HEK293T (cell line): ENCODE measurements at places on chromosomes 16 and 17.

GRCh38 chr16:3490911-3491629, 4.2 kb downstream of the C16orf90 start:
- DNase-seq = no peak

DNA sequence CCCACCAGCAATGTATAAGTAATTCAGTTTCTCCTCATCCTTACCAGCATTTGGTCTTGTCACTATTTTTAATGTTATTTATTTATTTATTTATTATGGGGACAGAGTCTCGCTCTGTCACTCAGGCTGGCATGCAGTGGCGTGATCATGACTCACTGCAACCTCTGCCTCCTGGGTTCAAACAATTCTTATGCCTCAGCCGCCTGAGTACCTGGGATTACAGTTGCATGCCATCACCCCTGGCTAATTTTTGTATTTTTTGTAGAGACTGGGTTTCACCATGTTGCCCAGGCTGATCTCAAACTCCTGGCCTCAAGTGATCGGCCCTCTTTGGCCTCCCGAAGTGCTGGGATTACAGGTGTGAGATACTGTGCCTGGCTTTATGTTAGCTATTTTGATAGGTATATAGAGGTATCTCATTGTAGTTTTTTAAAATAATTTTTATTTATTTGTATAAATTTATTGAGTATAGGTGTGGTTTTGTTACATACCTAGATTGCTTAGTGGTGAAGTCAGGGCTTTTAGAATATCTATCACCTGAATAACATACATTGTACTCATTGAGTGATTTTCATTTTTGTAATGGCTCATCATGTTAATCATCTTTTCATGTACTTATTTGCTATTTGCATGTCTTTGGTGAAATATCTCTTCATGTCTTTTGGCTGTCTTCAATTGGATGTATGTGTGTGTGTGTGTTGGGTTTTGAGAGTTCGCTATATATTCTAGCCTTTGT, 53.3 kb downstream of the TANC2 start:
- no peak for DNase-seq

GRCh38 chr16:86063760-86064405, 164.9 kb downstream of the IRF8 start:
- no peak for DNase-seq

GRCh38 chr16:69145658-69146057, 13.2 kb downstream of the UTP4 start:
- DNase-seq = no peak

GRCh38 chr16:52528393-52529065, 18.4 kb downstream of the TOX3 start:
- DNase-seq = no peak

GRCh38 chr17:45940826-45941225, 46.5 kb downstream of the MAPT start:
- DNase-seq = no peak

DNA sequence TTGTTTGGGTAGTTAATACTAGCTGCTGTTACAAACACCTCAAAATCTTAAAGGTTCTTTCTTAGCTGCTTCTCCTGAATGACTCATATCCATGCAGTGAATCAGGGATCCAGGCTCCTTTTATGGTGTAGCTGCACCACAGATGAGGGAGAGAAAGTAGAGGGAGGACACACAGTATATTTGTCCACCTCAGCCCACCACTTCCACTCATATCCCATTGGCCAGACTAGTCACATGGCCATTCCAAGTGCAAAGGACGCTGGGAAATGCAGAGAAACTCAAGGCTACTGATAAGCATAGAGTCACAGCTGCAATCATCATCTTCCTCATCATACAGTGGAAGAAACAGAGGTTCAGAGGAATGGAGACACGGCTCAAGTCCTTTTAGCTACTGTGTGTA, 63.8 kb downstream of the GSG1L start:
- DNase-seq = no peak

DNA sequence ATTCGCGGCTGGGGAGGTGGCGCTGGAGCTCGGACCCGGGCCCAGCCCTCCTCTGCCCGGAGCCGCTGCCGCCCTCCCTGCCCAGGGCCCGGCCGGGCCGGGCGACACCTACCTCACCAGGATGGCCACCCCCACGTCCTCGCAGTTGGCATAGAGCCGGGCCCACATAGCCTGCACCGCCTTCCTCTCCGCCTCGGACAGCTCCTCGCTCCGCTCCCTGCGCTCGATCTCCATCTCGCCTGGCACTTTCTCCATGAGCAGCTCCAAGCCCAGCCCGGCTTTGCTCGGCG, 276 bp downstream of the CYGB start:
- DNase-seq = no peak

DNA sequence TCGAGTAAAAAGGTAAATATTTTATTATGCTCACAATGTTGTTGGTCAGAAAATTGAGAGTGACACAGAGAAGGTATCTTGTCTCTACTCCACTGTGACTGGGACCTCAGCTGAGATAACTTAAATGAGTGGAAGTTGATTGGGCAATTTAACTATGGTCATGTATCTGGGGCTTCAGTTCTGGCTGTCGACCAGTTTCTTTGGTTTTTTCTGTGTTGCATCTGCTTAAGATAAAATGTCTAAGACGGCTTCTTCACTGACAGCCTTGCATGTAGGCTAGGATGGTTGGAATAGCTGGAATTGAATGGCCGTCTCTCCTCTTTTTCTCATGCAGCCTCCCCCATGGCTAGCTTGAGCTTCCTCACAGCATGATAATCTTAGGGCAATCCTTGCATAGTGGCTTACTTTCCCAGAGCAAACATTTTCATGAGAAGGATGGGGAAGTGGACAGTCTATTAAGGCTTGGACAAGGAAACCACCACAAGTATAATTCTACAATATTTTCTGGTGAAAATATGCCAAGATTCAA, 433.7 kb downstream of the KIF2B start:
- DNase-seq = no peak

DNA sequence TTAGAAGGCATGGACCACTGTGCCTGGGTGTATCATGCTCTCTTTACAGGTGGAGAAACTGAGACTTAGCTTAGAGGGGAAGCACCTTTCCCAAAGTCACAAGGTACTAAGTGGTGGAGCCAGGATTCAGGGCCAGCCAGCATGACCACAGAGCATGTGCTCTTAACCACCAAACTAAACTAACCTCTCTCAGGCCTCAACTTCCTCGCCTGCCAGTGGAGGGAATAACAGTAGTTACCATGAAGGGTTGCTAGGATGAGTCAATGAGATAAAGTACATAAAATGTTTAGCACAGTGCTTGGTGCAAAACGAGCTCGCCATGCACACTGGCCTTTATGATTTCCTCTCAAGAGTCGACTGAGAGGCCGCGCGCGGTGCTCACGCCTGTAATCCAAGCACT, 6.4 kb upstream of the MYO1C start:
- DNase-seq = no peak

DNA sequence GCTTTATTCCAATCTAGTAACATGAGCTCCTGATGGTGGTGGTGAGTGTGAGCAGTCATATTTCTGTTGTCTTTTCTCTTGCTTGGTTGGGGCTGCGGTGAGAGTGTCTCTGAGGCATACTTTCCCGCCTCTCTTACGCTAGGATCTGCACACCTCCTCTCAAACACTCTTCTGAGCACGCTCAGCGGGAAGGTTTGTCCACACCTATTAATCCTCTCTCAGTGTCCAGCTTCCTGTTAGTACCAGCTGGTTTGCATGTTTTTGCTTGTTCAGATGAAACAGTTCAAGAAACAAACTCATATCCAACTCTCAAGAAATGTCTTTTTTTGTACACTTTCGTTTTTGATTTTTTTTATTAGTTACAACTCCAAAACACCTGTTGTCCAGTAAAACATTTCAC, 89.5 kb downstream of the CCDC182 start:
- no peak for DNase-seq

DNA sequence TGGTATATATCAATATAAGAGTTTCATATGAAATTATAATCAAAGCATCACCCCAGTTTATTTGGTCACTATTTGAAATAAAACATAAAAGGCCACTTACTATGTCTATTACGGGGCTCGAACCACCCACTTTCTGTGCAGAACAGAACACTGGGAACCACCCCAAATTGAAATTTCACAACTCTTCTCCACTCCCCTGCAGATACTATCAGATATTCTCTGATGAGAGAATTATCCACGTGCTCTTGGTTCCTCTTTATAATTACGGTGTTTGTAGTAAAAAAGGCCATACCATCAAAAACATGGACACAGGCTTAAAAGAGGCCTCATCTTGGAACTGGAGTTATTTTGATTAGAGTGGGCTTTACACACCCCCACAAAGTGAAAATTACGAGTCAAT, 82.8 kb downstream of the WDR59 start:
- DNase-seq = no peak

GRCh38 chr17:37273409-37274051, 102.3 kb upstream of the C17orf78 start:
- no peak for DNase-seq

- DNase-seq = no peak
Measured at GRCh38 chr17:9760266-9760665, 31.1 kb downstream of the DHRS7C start.

- DNase-seq = no peak
Measured at GRCh38 chr17:43841282-43841681, 5.7 kb upstream of the CD300LG start.

DNA sequence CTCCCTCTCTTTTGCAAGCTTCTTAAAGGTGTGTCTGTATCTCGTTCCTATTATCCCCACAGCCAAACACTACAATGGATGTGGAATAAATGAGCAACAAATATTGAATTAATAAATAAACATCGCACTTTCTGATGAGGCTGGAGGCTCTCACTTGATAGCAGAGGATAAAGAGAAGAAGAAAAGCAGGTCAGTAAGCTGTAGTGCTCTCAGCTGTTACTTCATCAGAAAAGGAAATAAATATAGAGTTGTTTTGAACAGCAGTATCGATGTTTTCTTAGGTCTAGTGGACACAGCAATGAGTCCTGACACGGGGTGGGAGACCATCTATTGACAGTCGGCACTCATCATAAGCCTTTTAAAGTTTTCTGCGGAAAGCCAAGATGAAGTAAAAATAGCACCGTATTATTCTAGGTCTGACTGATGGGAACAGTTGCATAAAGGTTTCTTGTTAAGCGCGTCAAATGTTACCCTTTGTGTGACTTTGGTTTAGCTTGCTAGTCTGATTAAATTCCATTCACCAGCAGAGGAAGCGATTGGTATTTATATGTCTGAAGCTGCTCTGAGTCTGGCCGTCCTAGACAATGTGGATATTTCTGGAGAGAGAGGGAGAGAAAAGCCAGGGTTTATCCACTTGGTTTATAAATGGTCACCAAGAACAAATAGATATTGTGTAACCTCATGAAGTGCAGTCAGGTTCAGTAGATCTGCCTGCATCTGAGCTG, 646.1 kb downstream of the CDH11 start:
- DNase-seq = no peak

DNA sequence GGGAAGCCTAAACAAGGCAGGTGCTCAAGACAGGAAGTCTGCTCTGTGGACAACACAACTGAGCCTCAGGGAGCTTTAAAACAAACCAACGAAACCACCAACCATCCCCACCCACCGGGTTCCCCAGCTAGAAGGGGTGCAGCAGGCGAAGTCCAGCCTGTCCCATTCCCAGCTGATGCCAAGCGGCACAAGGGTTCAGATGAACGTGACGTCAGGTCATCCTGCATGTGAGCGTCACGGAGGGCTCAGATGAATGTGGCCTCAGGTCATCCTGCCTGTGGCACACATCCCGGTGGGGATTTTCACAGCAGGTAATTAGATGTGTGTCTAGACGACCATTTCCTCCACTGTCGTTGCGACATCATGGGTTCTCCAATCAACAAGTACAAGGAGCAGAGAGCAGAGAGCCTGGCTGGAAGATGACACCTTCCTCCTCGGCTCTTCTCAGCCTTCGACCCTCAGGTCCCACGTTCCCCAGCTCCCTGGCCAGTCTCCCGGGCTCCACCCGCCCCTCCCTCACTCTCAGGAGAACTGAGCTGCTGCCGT, 246.5 kb downstream of the FOXL1 start:
- no peak for DNase-seq

- no peak for DNase-seq
Measured at GRCh38 chr17:64781014-64781756, 119.1 kb upstream of the SMURF2 start.

- no peak for DNase-seq
Measured at GRCh38 chr17:68707031-68707430, 105.9 kb upstream of the FAM20A start.

DNA sequence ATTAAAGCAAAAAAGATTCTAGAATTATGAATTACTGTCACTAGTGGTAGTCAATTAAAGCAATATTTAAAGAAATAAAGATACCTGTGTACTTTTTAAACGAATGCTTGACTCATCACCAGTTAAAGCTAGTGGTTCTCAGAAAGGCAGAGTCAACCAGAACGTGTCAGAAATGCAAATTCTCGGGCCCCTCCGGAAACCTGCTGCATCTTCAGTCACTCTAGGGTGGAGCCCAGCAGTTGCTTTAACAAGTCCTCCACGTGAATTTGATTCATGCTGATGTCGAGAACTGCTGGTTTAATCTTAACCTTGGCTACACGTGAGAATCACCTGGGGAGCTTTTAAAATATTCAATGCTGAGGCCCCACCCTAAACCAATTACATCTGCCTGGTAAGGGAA, 169.8 kb upstream of the SDK2 start:
- DNase-seq = no peak

DNA sequence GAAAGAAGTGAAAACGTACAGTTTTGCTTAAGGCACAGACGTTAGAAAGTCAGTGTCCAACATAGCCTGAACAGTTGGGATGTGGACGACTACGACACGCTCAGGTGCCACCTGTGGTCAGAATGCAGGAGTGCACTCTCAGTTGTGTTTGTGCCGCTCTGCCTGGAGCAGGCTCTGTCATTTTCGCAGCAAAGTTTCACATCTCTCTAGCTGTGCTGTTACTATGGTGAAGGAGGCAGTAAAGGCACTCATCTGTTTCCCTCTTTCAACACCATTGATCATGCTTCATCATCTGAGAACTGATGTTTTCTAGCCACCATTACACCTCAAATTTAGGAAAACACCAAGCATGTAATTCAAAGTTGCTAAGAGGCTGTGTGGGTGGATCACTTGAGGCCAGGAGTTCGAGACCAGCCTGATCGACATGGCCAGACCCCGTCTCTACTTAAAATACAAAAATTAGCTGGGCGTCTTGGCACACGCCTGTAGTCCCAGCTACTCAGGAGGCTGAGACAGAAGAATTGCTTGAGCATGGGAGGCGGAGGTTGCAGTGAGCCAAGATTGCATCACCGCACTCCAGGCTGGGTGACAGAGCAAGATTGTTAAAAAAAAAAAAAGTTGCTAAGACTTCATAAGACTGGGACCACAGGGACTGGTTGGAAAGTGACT, 44.9 kb upstream of the DNAJA2 start:
- peak; percentile 81 for DNase-seq

DNA sequence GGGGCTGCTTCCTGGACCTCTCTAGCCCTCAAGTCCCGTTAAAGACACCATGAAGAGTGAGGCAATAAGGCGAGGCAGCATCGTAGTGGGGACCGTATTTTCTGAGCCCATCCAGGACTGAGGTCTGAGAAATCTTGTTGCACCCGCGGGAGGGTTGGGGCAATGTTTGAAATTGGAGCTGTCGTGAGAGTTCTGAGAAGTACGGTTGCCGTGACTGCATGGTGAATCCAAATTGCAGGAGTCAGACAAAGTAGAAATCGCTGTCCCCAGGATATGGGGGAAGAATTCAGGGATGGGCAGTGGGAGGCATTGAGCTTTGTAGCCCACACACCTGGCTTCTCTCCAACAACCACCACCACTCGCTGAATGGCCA, 42.0 kb upstream of the RPL38 start:
- no peak for DNase-seq

GRCh38 chr17:71938340-71939010, 182.3 kb upstream of the SOX9 start:
- DNase-seq = no peak
